ENCODE measurements at places on chromosomes 12 and 14.

DNA sequence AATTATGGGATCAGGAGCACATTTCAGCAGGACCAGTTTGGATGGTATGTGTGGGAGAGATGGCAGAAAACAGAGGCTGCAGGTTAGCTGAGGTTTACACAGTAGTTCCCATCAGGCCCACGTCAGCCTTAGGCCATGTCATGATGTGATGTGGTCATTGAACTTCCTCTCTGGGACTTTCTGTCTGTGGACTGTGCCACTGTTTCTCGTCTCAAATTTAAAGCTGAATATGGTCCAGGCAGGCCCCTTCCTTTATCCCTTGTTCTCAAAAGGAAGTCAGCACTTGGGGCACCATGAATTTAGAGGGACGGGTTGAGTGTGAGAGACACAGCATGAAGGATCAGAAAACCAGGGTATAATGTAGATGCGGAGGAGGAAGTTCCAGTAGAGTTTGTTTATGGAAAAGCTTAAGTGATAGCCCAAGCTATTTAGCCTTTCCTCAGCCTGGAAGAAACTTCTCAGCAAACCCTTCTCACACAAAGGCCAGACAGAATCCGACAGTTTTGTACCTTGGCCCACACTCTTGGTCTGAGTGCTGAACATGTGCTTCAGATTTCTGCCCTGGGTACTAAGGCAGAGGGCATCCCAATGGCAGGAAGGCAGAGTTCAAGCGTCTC, 3.6 kb upstream of the IGFBP6 start:
- DNase-seq, result no peak

DNA sequence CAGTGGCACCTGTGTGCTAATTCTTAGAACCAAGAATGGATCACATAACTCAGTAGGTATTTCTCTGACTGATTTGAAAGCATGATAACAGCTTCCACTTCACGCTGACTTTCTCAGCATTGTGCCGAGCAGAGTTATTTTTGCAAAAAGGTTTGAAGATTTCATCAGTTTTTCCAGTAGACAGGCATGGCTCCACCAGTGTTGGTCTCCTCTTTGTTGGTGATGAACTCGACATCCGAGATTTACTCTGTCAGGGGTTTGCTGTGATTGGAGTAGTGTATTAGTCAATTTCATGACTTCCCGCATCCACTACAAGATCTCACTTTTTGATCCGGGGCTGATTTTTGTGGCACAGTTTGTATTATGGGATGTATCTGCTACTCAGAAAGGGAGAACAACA, 85.3 kb downstream of the PRKCH start:
- DNase-seq, result peak; percentile 72

DNA sequence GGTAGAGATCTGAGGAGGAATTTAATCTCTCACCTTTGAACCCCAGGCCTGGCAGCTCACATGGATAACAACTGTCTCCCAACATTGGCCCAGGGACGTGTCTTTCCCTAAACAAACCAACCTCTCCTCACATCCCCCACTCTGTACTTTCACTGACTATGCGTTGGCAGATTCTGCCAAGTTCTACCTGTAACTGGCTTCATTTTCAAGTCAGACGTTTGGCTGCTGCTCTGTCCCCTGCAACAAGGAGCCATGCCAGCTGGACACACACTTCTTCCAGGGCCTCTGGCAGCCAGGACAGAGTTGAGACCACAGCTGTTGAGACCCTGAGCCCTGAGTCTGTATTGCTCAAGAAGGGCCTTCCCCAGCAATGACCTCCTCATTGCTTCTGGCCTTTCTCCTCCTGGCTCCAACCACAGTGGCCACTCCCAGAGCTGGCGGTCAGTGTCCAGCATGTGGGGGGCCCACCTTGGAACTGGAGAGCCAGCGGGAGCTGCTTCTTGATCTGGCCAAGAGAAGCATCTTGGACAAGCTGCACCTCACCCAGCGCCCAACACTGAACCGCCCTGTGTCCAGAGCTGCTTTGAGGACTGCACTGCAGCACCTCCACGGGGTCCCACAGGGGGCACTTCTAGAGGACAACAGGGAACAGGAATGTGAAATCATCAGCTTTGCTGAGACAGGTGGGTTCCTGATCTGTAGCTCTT, at the start of gene INHBC:
TSS of gene INHBC (plus strand) at position 268 of the 707 bp plus-strand sequence. CDS start at position 371, 103 bp downstream.
- DNase-seq, result no peak

- DNase-seq, result peak; percentile 43
Observed at GRCh38 chr12:7017870-7018349, 366 bp downstream of the LPCAT3 start.

- DNase-seq, result no peak
Observed at GRCh38 chr12:104656921-104657320, 200.2 kb downstream of the CHST11 start.

DNA sequence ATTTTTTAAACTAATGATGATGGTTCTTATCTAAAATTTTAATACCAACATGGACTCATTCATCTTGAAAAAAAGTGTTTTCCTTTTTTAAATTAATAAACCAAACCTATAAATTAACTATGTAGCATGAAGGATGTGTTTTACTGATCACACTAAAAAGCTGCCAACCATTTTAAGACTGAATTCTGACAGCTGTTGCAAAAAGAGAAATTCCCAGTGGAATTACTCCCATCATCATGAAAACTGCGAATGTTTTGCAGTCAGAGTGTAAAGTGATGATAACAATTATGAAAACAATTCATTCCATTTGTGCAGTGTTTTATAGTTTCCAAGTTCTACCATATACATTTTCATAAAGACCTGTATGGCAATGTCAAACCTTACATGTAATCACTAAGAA, 232.8 kb downstream of the SLC2A13 start:
- no peak for DNase-seq

- peak; percentile 7 for DNase-seq
Observed at GRCh38 chr12:54126696-54127537, 61.9 kb downstream of the SMUG1 start.

DNA sequence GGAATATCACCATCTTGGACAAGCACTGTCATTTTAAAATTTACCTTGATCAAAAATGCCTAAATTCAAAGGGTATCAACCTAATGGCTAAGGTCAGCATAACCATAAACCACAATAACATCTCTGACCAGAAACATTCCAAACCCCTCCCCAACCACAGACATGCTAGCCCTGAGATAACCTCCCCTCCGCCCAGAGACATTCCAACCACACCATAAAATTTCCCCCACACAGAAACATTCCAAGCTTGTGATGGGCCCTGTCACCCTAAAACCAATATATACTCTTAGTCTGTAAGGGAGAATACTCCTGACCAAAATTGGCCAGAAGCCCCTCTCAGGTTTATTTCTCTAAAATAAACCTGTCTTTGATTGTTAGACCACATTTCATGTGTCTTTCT, 17.7 kb downstream of the EPYC start:
- DNase-seq, result no peak
